ENCODE measurements at places on chromosomes 6 and 20. TPM values are rescaled to one million over a fixed set of nuclear protein-coding genes. Genes with fewer than 3 reads are reported as not detected.

DNA sequence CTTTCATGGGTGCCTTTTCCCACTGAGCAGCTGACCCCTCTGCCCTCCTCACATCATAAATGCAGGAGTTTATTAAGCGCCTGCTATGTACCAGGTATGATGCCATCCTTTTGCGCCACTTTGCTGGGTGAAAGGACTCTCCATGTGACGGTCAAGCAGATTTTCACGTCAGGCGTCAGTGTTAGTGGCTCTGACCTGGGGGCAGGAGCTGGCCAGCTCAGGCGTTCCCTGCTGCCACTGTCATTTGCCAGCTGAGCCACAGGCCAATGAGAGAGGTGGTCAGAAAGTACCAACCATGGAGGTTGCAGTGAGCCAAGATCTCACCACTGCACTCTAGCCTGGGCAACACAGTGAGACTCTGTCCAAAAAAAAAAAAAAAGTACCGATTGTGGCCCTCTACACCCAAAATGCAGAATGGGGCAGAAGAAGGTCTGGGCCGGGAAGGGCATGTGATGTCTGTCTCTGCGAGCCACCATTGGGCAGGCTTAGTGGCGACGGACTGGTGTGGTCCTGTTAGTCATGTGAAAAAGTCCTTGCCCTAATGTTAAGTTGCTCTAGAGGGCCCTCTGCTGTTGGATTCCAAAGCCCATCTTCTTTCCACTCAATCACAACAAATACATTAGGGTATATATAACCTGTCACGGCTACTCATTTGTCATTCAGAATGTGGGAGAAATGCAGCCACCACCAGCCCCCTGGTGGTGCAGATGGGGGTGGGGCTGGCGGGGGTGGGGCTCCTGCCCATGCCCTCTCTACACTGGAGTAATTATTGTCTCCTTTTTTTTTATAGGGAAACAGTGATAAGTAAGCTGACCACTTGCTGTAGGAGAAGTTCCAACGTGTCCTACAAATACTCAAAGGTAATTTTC lies 18.4 kb upstream of the SLC22A1 start:
- no peak for DNase-seq
- no peaks in the 10 kb centered on the region for H3K4me1 ChIP-seq
- no peak overlapping the region for H3K27ac ChIP-seq
- H3K27me3 ChIP-seq = no peaks in the 10 kb centered on the region
- no peak overlapping the region for H3K4me3 ChIP-seq

DNA sequence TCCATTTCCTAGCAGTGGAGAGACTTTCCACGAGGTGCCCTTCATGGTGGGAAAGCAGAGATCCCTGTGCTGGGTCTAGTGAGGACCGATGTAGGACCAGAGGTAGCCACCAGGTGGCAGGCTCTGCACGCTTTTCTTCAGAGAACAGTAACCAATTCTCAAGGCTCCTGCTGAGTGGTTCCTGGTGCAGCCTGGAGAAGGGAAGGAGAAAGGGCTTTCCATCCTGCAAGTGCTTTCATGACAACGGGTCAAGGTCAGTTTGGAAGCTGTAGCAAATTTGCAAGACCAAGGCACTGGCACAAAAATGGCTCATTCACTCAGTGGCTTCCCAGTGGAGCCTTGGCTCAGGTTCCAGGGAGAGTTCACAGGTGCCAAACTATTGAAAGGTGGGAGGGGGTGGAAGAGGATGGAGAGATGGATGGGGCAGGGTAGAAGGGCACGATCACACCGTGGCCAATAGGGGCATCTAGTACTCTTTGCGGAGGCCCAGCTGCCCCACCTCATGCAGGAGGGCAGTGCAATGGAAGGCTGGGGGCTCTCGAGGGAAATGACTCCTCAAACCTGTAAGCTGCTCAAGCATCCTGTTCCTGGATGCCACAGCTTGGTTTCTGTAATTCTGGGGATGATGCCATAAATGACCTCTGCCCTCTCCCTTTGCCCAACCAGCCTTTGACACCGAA lies 25.5 kb upstream of the KCNK16 start:
- no peaks in the 10 kb centered on the region for H3K4me1 ChIP-seq
- H3K36me3 ChIP-seq = no peaks in the 10 kb centered on the region
- no peak overlapping the region for H3K4me3 ChIP-seq
- peak; percentile 70 for DNase-seq
- no peaks in the 10 kb centered on the region for H3K27me3 ChIP-seq
- no peak overlapping the region for H3K27ac ChIP-seq

- no peak overlapping the region for H3K4me3 ChIP-seq
- peaks cover 8% of the 10 kb centered on the region for H3K4me1 ChIP-seq
- peaks cover 41% of the 10 kb centered on the region for H3K36me3 ChIP-seq
- H3K27me3 ChIP-seq = no peaks in the 10 kb centered on the region
- peak; percentile 57 for DNase-seq
Observed at GRCh38 chr6:10759884-10760329, 12.3 kb downstream of the TMEM14B start.

- no peaks in the 10 kb centered on the region for H3K36me3 ChIP-seq
- no peak overlapping the region for H3K4me3 ChIP-seq
- H3K27ac ChIP-seq = no peak overlapping the region
- no peaks in the 10 kb centered on the region for H3K27me3 ChIP-seq
- H3K4me1 ChIP-seq = no peaks in the 10 kb centered on the region
Observed at GRCh38 chr6:5398530-5398929, 137.2 kb downstream of the FARS2 start.

- H3K27ac ChIP-seq = no peak overlapping the region
- no peaks in the 10 kb centered on the region for H3K4me1 ChIP-seq
- H3K4me3 ChIP-seq = no peak overlapping the region
- DNase-seq = no peak
- H3K36me3 ChIP-seq = no peaks in the 10 kb centered on the region
Observed at GRCh38 chr6:158417760-158418098, 105.5 kb downstream of the TULP4 start.

TNF gene
- 0.61 TPM for total RNA-seq

AAR2 gene
- total RNA-seq = 13.8 TPM

GRCh38 chr20:5741089-5741488 lies 9.1 kb upstream of the SHLD1 start:
- no peak overlapping the region for H3K27ac ChIP-seq
- H3K4me1 ChIP-seq = no peaks in the 10 kb centered on the region
- H3K36me3 ChIP-seq = no peaks in the 10 kb centered on the region
- peaks cover 2% of the 10 kb centered on the region for H3K27me3 ChIP-seq

DNA sequence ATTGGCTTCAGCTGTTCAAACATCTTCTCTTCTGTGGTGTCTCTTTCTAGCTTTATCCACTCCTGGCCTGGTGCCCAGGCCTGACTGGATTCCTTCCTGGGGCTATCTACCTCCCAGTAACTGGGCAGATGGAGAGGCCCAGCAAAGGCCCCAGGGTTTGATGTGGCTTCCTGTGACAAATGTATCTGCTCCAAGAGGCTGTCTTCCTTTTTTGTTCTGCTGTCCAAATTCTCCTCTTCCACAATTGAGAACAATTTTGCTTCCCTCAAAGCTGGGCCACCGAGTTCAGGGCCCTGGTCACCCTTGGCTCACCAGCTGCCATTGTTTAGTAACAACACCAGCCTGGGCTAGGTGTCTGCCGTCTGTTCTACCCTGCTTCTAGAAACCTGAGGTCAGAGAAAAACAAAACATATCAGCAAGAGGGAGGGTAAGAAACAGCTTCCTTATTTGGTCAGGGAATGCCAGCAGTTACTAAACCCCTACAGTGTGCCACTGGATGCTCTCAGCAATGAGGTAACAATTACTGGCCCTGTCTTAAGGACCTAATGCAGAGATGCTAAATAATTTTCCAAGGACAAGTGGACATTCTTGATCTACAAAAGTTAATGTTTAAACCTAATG lies 3.9 kb downstream of the ZFP57 start:
- no peak for DNase-seq
- no peaks in the 10 kb centered on the region for H3K4me1 ChIP-seq
- H3K27ac ChIP-seq = no peak overlapping the region
- no peak overlapping the region for H3K4me3 ChIP-seq
- no peaks in the 10 kb centered on the region for H3K27me3 ChIP-seq

PROKR2 gene
- not detected for total RNA-seq

RPL7L1 gene
- total RNA-seq = 70.4 TPM

GRCh38 chr6:119497988-119498727 lies 148.6 kb upstream of the MAN1A1 start:
- no peak overlapping the region for H3K27ac ChIP-seq
- no peaks in the 10 kb centered on the region for H3K4me1 ChIP-seq
- H3K27me3 ChIP-seq = no peaks in the 10 kb centered on the region
- H3K36me3 ChIP-seq = no peaks in the 10 kb centered on the region
- H3K4me3 ChIP-seq = no peak overlapping the region

NTSR1 gene
- not detected for total RNA-seq

IL20RA gene
- not detected for total RNA-seq

DNA sequence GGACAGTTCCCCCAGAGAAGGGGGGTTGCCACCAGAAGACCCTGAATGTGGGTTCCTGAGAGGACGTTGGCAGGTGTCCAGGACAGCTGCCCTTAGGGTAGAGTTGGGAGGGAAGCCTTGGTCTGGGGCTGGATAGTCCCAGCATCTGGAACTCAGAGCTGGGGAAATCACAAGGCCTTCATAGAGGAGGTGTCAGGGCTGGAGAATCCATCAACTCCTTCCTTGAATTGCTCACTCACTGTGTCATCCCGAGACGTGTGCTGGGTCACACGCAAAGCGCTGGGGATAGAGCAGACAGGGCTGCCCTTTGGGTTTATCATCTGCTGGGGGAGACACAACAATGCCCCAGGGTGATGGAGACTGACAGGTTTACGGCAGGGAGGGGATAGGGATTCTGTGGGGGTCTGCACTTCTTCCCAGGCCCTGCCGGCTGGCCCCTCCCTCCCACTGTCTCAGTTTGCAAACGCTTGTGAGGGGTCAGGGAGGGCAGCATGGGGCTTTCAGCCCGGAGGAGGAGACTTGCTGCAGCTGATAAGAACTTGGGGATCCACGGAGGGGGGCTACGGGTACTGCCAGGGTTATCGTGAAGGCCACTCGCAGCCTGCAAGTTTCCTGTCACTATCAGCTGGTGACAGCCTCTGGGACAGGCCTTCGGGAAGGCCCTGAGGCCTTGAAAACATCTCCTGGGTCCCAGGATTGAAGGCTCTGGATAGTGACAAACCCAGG lies 18.6 kb downstream of the RBM38 start:
- peaks cover 33% of the 10 kb centered on the region for H3K4me1 ChIP-seq
- H3K4me3 ChIP-seq = no peak overlapping the region
- no peaks in the 10 kb centered on the region for H3K27me3 ChIP-seq
- H3K27ac ChIP-seq = peak overlapping the region; percentile 74
- no peaks in the 10 kb centered on the region for H3K36me3 ChIP-seq

DNA sequence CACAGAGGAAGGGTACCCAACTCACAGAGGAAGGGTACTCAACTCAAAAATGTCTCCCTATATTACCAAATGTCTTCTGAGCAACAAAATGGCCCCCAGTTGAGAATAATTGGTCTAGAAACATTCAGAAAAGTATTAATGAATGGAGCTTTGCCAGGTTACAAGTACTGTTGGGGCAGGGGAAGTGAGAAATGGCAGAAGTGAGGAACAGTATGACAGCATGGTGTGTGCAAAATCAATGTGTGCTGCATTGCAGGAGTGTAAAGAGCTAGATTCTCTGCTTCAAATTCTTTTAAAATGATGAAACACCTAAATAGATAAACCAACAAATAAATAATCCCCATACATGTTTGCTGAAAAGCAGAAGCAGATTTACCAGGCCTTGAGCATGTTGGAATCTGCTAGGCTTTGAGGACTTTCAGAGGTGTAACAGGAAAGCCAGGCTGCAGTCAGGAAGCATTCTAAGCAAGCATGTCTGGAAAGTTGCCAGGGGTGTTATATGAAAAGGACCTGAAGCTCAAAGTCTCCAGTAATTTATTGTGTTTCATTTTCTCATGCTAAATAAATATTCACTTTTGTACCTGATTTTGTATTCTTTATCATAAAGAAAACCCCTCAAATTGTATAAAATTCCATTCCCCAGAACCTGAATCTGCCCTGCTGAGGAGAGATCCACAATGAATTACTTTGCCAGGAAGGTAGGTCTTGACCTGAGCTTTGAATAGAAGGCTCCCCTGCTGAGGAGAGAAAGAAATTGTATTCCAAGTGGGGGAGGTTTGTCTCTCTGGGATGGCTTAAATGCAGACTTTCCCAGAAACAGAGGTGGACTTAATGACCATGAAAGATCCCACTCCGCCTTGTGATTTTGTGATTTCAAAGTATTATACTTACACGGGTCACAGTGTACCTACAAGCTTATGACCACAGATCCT lies 265.0 kb upstream of the MARCKS start:
- H3K36me3 ChIP-seq = no peaks in the 10 kb centered on the region
- no peaks in the 10 kb centered on the region for H3K27me3 ChIP-seq
- no peak overlapping the region for H3K27ac ChIP-seq
- H3K4me1 ChIP-seq = no peaks in the 10 kb centered on the region
- no peak for DNase-seq

NHLRC1 gene
- total RNA-seq = 2.2 TPM

GFRA4 gene
- total RNA-seq = not detected

- no peak overlapping the region for H3K4me3 ChIP-seq
- H3K27ac ChIP-seq = no peak overlapping the region
Observed at GRCh38 chr20:61925555-61926252, 140.0 kb downstream of the TAF4 start.

GRCh38 chr6:33694401-33694931 lies 17.0 kb downstream of the UQCC2 start:
- no peak overlapping the region for H3K4me3 ChIP-seq
- no peaks in the 10 kb centered on the region for H3K27me3 ChIP-seq
- peaks cover 3% of the 10 kb centered on the region for H3K36me3 ChIP-seq
- H3K4me1 ChIP-seq = peaks cover 62% of the 10 kb centered on the region

GRCh38 chr6:116314218-116314617 lies 34.5 kb upstream of the TSPYL1 start:
- H3K27ac ChIP-seq = no peak overlapping the region
- H3K4me1 ChIP-seq = no peaks in the 10 kb centered on the region
- H3K4me3 ChIP-seq = no peak overlapping the region
- no peak for DNase-seq

CABLES2 gene
- total RNA-seq = 4.2 TPM

ADGRF1 gene
- total RNA-seq = not detected

DNA sequence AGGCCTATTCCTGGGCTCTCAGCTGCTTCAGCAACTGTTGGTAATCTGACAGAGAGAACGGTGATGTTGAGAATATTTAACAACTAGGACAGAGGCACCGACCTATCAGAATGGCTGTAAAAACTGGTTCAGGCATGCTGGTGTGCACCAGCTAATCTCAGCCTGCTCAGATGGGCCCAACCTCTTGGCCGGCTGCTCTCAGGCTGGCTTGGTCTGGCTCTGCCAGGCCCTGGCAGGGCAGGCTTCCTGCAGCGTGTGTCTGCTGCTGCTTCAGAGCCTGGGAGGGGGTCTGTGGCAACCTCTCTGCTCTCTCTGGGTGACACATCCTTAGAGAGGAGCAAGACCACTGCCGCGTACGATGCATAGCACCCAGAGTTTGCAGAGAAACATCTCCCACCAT lies 4.8 kb downstream of the SLC2A12 start:
- peak overlapping the region; percentile 71 for H3K27ac ChIP-seq
- H3K4me1 ChIP-seq = peaks cover 30% of the 10 kb centered on the region
- H3K27me3 ChIP-seq = no peaks in the 10 kb centered on the region
- peak; percentile 22 for DNase-seq
- no peak overlapping the region for H3K4me3 ChIP-seq

THEMIS gene
- not detected for total RNA-seq

FGD2 gene
- total RNA-seq = 4.0 TPM

ISM1 gene
- total RNA-seq = 1.0 TPM

All from psoas muscle (tissue), 8 donors.